ENCODE measurements at places on chromosomes 2 and 18. TPM values are rescaled to one million over a fixed set of nuclear protein-coding genes. Genes with fewer than 3 reads are reported as not detected.

DNA sequence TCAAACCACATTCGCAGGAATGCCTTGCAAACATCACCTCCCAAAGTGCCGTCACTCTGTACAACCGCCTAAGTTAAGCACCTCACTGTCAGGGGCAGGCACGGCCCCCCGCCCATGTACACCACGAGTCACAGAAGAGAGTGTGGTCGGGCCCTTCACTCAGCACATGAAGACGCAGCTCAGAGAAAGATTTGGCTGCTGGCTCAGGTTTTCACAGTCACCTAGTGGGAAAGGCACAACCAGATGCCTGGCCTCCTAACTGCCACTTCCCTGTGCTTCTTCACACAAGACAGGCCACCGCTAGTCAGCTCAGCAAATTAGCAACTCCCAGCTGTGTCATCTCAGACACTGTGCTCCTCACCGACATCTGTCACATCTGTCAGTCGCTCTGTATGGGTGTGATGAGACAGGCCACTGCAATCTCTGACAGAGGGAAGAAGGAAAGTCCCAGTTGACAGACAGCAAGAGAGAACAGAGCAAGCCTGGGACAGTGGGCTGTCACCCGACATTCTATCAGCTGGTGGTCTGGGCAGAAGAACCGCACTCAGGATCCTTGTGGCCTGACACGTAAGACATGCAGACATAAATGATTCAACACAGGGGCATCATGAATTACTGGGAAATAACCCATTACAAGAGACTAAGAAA lies 60.8 kb downstream of the CRACDL start:
- DNase-seq: no peak

DNA sequence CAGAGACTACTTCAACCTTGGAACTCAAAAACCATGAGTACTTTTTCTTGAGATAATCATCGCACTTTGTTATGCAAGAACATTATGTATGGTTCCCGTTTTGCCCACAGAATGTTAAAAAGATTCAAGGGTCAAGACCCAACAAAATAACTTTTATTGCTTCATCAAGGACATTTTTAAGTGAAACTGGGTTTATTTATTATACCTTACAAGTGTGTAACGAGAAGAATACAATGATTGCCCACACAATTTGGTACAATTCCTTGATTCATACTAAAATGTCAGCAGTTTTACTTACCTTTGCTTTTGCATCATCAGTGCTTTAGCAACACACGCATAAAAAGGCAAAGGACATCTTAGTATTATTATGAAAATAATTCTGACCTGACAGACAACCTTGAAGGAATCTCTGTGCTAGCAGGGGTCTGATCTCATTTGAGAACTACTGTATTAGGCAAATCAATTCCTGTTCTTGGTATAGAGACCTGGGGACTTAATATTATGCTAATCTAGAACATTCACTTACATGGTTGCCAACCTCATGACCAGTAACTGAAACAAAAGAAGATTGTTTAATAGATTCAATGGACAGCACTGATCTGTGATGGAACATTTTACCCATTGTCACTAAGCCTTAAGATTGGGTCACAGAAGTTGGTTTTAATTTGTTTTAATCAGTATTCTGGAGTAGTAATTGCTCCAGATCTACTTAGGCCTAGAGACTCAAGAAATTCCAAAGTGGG lies 16.2 kb downstream of the CCDC88A start:
- DNase-seq: no peak

GRCh38 chr2:73176205-73176880 lies 26.0 kb upstream of the NOTO start:
- no peak for DNase-seq

DNA sequence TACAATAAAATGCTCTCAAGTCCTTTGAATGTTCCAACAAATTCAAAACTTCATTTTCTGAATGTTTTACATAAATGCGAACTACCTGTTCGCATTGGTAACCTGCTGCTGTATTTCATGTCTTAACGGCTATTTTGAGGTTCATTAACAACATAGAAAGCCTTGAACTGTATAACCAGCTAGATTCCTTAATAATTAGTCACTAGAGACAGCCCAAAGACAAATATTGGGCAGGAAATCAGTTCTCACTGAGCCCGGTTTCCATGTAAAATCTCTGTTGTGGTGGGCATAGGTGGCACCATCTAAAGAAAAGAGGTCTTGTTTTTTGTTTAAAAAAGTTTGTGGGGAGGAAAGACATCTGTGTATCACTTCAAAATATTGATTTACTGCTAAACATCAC lies 29.2 kb downstream of the PDIA6 start:
- no peak for DNase-seq

DNA sequence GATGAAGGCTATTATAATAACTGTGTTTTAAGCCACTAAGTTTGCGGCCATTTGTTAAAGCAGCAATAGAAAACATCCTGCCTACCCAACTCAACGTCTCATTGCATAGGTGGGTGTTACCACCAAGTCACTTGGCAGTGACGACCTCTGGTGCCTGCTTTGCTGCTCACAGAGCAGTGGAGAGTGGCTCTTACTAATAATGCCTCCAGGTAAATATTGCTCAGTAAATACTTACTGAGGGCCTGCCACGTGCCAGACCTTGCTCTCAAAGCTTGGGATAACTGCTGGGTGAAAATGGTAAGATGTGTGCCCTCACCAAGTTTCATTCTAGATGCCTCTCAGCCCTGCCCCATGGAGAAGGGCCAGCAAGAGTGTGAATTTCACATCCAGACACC lies 27.7 kb downstream of the ITGA6 start:
- DNase-seq: no peak

DNA sequence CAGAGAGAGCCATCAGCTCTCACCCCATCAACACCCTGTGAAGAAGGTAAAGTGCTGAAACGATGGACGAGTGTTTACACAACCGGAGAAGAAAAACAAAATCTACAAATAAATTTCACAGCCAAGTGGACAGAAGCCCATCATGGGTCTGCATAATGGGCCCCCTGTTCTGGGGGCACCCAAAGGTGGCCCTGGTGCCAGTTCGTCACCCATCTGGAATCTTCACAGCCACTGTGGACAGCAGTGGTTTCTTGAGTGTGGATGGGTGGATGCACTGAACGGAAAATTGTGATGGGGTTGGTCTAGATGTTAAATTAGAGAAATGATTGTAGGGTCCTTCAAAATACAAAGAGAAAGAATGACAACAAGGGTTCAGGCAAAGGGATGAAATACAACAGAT lies 38.8 kb downstream of the ANKMY1 start:
- DNase-seq: no peak

The FBXO36 gene
- total RNA-seq: 5.2 TPM

The LYPD1 gene
- 1.3 TPM for total RNA-seq

Measured in upper lobe of left lung (tissue), 6 donors.